Kidney epithelial cell (primary cell): ENCODE measurements at places on chromosomes 4 and X. TPM values are rescaled to one million over a fixed set of nuclear protein-coding genes. Genes with fewer than 3 reads are reported as not detected.

The ACE2 gene
- total RNA-seq = 0.14 TPM in 1 of 2 replicates, not detected in the other

The SPANXA1 gene
- total RNA-seq = 0.41 TPM in 1 of 2 replicates, not detected in the other

The HELT gene
- not detected in 2 replicates for total RNA-seq

The POU3F4 gene
- total RNA-seq = 0.17 and 0.55 TPM in 2 replicates

The FAM241A gene
- total RNA-seq = 1.5 and 1.6 TPM in 2 replicates

The FDCSP gene
- not detected in 2 replicates for total RNA-seq

The P2RY4 gene
- total RNA-seq = not detected in 2 replicates

The BEX5 gene
- total RNA-seq = 4.2 and 7.2 TPM in 2 replicates

The DCX gene
- not detected in 2 replicates for total RNA-seq

The PIN4 gene
- total RNA-seq = 7.1 and 9.0 TPM in 2 replicates

The PNCK gene
- 0.34 and 1.6 TPM in 2 replicates for total RNA-seq

The SULT1B1 gene
- total RNA-seq = not detected in 2 replicates

The VCX3B gene
- not detected in 2 replicates for total RNA-seq

The BTC gene
- total RNA-seq = 8.3 and 9.9 TPM in 2 replicates

The TCEAL5 gene
- 0.21 TPM in 1 of 2 replicates, not detected in the other for total RNA-seq

The SMR3B gene
- not detected in 2 replicates for total RNA-seq

The ATP6AP2 gene
- total RNA-seq = 88.9 and 101 TPM in 2 replicates

DNA sequence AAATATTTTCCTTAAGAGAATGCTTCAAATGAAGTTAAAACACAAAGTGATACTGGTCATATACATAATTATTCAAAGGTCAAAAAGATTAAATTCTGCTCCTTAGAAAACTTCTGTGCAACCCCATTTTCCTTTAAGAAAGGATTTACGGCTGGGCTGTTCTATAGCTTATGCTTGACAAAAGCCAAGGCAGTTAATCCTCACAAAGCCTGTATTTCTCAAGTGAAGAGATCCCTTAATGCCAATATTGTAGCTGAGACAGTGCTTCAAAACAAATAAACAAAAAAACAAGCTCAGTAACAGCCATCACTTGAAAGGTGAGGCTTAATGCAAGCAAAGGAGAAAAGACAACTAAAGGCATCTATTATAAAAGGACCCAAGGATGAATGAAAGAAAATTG lies 42.5 kb downstream of the BTC start:
- no peak for DNase-seq

DNA sequence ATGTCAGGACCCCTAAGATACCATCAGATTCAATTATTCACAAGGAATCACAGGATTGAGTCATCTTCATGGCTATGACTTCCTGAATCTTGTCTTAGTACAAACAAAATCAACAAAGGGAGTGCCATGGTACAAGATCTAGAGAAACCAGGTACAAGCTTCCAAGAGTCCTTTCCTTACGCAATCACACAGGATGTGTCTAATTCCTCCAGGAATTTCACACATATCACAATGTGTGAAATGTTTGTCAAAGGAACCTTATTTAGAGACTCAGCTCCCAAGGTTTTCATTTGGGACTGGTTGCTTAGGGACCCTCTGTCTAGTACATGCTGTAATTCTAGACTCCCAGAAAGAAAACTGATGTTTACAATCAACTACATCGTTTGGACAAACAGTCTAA lies 83.0 kb downstream of the MAB21L2 start:
- peak; percentile 38 for DNase-seq

- peak; percentile 21 for DNase-seq
Observed at GRCh38 chr4:88219099-88219498, 60.7 kb upstream of the ABCG2 start.

- DNase-seq = no peak
Observed at GRCh38 chr4:173522160-173522950, 7.7 kb downstream of the HAND2 start.

DNA sequence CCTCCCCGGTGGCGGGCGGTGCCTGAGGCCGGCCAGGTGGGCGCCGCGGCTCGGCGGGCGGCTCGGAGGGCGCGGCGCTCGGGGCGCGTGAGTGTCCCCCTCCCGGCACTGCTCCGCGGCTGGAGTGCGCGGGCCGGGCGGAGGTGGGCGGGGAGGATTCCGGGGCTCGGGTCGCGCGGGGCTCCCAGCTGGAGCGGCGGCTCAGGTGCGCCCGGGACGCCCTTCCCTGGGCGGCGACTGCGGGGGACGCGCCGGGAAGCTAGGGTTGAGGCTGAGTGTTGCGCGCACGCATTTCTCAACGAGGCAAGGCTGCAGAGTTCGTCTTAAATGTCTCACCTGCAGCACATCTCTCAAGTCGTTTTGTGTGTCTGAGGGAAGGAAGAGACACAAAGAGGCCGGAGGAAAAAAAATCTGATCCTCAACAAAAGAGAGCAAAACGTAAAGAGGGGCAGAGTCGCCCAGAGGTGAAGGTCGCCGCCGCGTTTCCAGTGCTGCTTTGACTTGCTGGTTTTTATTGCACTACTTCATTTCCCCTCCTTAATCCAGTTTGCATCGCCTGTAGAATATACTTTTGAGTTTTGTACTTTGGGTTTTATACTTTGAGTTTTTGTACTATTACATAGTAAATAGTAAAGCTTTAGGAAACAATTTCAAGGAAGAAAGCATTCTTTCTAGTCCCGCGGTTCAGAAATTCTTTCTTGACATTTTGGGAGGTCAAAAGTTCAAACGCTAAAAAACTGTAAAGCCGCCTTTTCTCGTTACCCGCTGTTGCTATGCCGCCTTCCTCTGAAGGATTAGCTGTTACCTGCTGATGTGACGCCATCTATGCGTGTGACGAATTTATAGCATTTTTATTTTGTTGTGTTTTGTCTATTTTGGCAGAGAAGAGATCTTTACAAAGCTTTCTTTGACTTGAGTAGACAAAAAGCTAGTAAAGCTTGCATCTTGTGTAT lies 106.5 kb upstream of the STOX2 start:
- DNase-seq = no peak

GRCh38 chr4:147583876-147584275 lies 33.3 kb upstream of the TMEM184C start:
- no peak for DNase-seq

GRCh38 chr4:42673082-42673425 lies 16.1 kb upstream of the ATP8A1 start:
- DNase-seq = peak; percentile 60

DNA sequence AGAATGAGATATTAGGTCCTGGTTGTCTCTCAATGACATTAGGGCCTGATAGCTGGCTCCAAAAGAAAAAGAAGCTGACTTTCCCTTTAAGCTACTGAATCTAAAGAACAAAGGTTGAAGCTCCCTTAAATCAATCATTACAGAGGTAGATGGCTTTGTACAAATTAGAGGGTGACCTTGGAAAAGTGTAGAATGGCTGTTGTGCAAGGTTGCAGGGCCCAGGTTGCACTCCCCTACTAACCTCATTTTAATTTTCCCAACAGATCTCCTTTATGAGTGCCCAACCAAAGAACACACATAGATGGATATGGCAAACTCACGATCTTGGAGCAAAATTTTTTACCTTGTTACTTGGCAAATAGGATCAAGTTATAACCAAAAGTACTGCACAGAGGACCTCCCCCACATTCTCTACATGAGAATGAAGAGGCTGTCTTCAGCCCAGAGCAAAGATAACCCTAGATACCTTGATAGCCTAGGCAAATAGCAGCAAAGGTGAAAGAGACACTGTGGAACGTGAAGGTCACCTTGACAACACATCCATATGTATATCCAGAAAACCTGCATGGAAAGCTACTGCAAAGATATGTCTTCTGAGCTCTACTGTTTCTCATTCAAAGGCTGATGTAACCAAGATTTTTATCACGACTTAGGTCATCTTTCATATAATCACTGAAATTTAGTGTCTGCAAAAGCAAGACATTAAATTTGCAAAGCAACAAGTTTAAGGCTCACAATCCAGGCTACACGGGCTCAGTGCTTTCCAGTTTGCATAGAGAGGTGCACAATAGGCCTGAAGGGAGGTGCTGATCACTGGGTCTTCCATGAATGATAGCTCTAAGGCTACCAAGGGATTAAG lies 23.0 kb downstream of the KLB start:
- DNase-seq = no peak

GRCh38 chr4:8558080-8558960 lies 21.9 kb upstream of the GPR78 start:
- no peak for DNase-seq

DNA sequence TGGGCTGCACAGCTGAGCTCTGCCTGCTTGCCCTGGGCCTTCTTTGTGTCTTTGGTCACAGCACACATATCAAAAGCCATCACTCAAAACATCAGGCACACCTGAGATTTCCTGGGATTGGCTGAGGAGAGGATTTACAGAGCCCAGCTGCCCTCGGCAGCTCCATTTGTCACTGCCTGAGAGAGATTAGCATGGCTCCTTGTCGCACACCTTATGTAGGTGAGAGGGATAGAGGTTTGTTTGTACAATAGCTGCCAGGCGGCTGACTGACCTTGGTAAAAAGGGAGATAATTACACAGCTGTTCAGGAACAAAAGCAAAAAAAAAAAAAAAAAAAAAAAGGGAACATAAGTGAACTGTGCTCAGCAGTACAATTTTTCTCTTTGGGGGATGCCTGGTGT lies 63.2 kb downstream of the MGST2 start:
- no peak for DNase-seq

GRCh38 chr4:185204238-185204910 lies 574 bp upstream of the CFAP97 start:
- DNase-seq = no peak

GRCh38 chrX:68947882-68948605 lies 119.2 kb downstream of the EFNB1 start:
- DNase-seq = no peak

DNA sequence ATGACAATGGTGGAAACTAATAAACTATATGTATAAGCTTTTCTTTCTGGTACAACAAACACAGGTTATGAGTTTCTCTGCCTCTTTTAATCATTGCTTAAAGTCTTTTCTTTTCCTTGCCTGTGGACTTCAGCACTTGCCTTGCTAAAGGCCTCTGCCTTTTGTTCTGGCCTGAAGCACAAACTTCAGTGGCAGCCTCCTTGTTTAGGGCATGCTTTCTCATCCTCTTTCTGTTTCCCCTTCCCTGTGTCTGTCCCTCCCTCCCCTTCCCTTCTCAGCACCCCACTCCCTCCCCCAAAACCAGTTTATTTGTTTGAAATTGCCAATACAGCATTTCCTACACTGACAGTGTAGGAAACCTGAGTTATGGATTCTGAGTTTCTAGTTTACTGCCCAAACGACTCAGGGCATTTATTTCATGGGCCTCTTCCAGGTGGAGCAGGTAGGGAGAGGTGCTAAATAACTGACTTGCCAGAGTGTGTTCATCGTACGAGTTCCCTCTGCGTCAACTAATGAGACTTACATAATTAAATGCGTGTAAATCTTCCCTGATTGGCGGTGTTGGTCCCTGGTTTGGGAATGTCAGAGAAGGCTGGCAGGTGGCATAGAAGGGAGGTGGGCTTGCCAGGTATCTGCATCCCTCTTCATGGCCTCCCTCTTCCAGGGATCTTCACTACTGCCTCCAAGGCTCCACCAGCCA lies 311.0 kb downstream of the FBXW7 start:
- DNase-seq = no peak

GRCh38 chrX:11346121-11346682 lies 53.0 kb downstream of the AMELX start:
- no peak for DNase-seq

GRCh38 chrX:13688958-13689740 lies at the start of gene RAB9A:
Gene RAB9A (plus strand): TSS chrX:13689128. CDS start chrX:13708747, 19,619 bp downstream.
- DNase-seq = no peak

- no peak for DNase-seq
Observed at GRCh38 chrX:85620466-85620865, 241.0 kb upstream of the POF1B start.

DNA sequence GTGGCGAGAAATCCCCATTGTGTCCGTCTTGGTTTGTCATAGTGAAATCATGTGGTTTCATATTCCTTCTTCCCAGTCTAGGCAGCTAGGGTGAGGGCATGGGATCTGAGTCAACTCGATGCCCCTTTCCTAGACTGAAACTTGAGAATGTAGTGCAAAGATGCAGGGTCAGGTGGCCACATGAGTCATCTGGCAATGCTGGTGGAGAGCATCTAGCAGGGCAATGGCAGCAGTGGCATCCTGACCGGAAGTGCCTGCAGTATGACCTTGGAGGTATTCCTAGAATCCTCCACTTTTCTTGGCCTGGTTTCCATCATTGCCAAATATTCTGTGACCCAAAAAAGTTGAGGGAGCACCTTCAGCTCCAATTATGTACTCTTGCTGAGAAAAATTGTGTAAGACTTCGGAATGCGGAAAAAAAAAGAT lies 39.1 kb upstream of the TMEM184C start:
- peak; percentile 95 for DNase-seq

DNA sequence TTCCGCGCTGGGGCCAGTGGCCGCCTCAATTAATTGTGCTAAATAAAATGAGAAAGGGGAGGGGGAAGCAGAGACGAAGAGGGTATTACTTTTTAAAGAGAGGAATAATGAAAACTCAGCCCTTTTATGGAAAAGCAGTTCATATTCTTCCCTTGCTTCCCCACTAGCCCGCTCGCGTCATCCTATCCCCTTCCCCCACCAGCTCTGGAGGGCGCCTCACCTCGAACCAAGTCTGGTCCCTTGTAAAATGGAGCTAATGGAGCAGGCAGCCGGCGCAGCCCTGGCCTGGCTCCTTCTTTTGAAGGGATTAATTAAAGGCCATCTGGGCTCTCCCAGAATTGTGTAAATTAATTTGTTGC lies 511 bp upstream of the NKX6-1 start:
- no peak for DNase-seq
